ENCODE measurements at places on chromosomes 16 and 17.

- peak; percentile 26 for DNase-seq
These were observed 55.3 kb downstream of the SKAP1 start for GRCh38 chr17:48374650-48375230.

- DNase-seq: peak; percentile 59
These were observed at the start of gene CLDN9 for GRCh38 chr16:3012828-3013420. Gene CLDN9, plus strand, starts transcription at chr16:3012923. Its CDS starts 440 bp downstream, at chr16:3013363.

DNA sequence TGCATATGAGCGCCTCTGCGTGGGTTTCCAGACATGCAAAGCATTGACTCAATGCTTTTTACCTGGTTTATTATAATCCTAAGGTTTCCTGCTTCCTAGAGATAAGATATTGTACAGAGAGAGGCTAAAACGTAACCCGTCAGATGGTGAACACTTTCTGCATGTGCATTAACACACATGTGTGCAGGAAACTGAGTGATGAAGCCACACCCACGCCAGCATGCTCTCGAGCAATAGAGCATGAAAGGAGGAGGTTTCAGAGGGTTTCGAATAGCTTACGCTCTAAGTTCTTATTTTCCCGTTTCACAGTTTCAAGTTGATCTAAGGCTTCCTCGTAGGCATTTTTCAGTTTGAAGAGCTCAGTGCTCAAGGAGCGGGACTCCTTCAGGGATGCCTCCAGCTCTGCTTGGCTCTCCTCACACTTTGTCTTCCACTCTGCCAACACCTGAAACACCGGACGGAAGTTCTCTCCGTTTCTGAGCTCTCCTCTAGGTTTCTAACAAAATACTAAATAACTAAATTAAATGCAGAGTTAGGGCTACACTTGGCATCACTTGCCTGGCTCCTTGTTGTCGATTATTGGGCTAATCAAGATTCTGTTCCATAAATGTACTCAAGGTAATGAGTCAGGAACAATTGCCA, 23.2 kb downstream of the MYH3 start:
- no peak for DNase-seq

DNA sequence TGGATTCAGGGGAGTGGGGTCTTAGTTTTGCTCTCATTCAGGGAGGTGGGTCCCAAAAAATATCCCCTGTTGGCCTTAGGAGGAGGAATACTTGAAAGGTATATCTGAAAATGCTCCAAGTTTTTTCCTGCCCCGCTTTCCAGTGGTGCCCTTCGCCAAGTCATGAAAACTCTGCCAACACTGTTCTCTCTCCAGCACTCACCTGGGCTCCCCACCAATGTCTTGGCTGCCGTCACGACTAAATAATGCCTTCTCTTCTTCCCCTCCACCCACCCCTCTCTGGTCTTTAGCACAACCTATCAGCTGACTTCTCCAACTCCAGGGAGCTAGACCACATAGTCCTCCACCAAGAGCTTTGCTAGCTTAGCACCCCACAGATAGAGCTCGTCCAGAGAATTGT, 30.6 kb downstream of the ZFHX3 start:
- no peak for DNase-seq

DNA sequence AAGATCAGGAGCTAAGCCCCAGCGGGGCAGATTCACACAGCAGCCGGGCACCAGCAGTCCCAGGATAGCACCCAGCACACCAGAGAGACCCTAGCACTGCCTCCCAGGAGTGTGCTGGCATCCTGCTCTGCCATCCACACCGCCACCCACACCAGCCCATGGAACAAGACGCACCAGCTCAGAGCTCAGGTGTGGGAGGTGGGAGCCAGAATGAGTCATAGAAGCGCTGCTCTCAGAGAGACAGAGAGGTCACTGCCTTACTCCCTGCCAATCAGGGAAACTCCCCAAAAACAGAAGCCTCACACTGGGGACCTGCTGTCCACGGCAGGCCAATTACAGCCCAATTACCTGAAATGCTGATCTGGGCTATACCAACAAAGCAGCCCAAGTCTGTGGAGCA, 64.9 kb downstream of the CDYL2 start:
- DNase-seq: no peak

- no peak for DNase-seq
These were observed 444.0 kb downstream of the HS3ST3B1 start for GRCh38 chr17:14744761-14745473.

DNA sequence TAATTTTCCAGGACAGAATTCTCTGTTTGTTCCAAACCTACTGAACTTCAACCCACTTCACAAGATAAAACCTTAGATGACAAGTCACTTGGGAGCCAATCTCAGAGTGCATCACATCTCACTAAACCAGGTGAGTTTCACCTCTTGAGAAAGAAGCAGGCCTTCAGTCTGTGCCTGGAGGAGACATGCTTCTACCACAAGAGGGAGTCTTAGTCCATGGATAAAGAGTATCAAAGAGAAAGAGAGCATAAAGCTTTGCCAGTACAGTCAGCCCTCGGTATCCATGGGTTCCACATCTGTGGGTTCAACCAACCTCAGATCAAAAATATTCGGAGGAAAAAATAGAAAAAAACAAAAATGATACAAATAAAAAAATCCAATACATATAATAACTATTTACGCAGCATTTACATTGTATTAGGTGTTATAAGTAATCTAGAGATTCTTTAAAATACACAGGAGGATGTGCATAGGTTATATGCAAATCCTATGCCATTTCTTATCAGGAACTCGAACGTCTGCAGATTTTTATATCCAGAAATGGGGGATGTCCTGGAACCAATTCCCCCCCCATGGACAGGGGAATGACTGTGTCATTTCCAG, 37.7 kb downstream of the DUSP14 start:
- DNase-seq: peak; percentile 88

DNA sequence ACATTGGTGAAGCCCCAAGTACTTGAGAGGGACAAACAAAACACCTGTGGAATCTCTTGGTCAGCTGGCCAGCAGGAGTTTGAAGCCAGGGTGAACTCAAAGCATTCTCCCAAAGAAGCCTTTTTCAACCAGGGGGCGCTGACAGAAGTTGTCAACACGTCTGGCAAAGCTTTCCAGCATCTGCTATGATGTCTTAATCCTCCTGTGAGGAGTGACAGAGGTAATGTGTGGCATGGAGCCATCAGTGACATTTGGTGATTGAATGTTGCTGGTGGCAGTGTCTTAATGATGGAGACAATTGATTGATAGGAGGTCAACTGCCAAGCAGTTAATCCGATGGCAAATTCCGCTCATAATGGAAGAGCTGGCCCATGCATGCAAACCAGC, 257.6 kb upstream of the HSBP1 start:
- DNase-seq: no peak

GRCh38 chr16:87463722-87464690, 28.8 kb downstream of the ZCCHC14 start:
- no peak for DNase-seq

GRCh38 chr17:58968426-58969061, 138.1 kb downstream of the TRIM37 start:
- no peak for DNase-seq

DNA sequence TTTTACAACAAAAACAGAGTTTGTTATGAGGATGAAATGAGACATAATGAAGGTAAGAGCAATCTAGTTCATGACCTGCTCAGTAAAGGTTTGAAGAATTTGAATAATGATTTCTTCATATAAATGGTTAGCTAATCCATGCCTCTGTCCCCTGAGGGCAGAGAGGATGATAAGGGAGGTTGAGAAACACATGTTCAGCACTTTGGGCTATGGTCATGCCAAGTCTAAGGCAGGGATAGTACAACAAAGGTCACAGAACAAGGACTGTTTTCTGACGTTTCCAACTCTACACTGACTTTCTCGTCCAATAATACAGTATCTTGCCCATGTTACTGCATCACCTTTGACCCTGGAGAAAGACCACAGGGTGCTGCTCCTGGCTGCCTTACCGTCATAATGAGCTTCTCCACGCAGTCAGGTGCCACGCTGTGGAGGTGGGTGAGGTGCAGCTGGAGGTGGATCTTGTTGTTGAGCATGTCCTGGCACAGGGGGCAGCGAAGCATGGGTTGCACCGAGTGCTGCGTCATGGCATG, 236.7 kb downstream of the ZFHX3 start:
- DNase-seq: no peak

DNA sequence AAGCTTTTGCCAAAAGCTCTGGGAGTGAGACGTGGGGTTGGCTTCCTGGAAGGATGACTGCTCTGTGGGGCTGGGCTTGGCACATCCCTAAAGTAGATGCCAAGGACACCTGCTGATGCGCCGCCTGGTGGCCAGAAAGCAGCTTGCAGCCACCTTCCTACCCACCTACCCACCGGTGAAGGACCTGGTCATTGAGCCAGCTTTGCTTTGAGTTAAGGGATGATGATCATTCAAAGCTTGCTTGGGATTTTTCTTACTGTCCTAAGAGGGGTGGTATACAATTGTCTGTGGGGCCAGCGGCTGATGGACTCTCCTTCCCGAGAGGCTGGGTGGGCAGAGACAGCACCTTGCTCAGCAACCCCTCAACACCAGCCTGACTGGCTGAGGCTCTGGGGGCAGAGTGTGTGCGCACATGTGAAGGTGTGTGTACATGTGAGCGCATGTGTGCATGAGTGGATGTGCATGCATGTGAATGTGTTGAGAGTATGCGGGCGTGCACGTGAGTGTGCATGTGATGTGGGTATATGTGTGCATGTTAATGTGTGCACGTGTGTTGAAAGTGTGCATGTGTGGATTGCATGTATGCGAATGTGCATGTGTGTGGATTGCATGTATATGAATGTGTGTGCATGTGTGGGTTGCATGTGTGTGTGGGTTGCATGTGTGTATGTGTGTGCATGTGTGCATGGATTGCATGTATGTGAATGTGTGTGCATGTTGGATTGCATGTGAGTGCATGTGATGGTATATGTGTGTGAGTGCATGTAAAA, 18.6 kb downstream of the C1QTNF1 start:
- peak; percentile 31 for DNase-seq

- DNase-seq: no peak
These were observed 212.8 kb upstream of the TNRC6C start for GRCh38 chr17:77745702-77746101.

DNA sequence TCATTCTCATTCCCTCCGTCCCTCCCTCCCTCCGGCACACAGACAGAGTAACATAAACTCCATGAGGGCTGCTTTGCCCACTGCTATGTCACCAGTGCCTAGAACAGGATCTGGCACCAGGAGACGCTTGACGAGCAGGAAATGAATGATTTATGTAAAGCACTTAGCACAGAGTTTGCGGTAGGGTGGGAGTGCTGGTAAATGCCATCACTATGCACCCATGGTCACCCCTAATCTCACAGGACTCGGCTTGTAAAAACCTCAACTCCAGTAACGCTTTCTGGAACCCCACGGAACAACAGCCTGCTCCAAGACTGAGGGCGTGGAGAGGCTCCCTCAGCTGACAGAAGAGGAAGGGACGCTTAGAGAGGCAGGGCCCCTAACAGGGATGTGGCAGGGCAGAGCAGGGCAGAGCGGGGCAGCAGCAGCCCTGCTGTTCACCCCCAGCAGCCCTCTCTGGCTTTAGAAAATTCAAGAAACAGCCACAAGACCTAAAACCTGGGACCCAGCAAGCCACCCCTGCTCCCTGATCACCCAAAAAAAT, 156.9 kb downstream of the C16orf78 start:
- no peak for DNase-seq

DNA sequence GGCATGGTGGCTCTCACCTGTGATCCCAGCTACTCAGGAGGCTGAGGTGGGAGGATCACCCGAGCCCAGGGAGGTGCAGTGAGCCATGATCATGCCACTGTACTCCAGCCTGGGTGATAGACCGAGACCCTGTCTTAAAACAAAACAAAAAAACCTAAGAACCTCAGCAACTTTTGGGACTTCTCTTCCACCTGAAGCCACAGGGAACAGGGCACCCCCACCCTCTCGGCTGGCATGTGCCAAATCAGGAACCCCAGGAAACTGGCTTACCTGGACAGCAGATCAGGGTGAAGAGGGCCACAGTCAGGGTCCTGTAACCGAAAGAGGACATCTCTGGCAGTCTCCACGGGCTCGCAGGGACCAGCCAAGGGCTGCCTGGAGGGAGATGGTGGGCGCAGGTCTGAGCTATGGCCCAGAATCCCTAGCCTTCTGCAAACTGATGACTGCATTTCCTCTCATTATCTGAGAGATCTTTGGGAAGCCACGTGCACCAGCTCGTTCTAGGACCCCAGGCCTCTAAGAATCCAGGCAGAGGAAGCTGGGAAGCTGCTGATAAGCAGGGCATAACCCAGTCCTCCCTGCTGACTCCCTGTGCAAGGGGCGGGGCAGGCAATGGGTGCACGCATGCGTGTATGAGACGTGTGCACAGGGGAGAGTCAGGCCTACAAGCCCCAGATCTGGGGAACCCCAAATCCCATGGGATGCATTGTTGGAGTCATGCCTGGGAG, 8.4 kb downstream of the PRR29 start:
- DNase-seq: no peak

DNA sequence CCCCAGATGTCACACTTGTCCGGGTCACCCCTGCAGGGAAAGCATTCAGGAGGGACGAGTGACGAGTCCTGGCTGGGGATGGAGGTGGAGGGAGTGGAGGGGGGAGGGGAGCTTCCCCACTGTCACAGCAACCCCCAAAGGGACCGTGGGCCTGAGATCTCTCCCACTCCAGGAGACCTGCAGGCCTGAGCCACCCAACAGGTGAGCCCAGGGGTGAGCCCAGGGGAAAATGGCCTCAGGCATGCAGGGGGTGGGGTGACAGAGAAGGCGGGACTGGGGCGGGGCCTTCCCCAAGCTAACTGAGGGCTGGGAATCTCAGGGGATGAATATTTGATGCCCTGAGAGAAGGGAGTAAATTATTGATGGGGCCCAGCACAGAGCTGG, 2.4 kb downstream of the USH1G start:
- DNase-seq: peak; percentile 63

DNA sequence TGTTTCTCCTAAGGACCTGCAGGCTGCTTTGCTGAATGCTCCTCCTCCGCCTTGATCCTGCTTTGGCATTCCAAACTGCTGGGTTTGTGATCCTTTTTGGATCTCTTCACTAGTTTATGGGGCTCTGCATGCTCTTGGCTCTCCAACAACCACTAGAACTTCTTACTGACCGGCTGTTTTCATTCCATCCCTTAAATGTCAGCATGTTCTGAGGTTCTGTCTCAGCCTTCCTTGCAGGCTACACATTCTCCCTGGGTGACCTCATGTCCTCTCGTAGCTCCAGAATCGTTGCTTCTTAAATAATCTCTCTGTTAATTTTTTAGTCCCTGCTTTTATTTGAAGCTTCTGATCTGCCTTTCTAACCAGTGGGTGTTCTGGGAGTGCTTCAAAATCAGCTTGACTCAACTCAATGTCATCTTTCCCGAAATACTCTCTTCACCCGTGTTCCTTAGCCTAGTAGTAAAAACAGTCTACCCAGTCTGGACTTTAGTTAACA, 119.0 kb upstream of the HS3ST2 start:
- DNase-seq: no peak

- no peak for DNase-seq
These were observed 39.9 kb upstream of the MRC2 start for GRCh38 chr17:62587554-62587953.

GRCh38 chr17:72460711-72461110, 339.9 kb downstream of the SOX9 start:
- no peak for DNase-seq

All from NCI-H526 (cell line).